ENCODE measurements at places on chromosomes 12 and 14.

DNA sequence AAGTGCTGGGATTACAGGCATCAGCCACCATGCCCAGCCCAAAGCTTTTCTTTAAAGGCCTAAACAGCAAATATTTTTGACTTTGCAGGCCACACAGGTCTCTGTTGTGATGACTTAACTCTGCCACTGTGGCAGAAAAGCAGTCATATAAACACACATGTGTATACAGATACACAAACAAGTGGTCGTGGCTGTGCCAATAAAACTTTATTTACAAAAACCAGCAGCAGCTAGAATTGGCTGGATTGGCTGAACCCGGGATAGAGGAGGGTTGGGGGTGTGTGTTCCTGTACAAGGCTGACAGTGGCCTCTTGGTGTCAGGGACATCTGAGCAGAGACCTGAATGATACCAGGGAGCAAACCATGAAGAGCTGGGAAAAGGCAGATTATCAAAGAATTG is 95.6 kb downstream of the NCOR2 start:
- no peak for DNase-seq

DNA sequence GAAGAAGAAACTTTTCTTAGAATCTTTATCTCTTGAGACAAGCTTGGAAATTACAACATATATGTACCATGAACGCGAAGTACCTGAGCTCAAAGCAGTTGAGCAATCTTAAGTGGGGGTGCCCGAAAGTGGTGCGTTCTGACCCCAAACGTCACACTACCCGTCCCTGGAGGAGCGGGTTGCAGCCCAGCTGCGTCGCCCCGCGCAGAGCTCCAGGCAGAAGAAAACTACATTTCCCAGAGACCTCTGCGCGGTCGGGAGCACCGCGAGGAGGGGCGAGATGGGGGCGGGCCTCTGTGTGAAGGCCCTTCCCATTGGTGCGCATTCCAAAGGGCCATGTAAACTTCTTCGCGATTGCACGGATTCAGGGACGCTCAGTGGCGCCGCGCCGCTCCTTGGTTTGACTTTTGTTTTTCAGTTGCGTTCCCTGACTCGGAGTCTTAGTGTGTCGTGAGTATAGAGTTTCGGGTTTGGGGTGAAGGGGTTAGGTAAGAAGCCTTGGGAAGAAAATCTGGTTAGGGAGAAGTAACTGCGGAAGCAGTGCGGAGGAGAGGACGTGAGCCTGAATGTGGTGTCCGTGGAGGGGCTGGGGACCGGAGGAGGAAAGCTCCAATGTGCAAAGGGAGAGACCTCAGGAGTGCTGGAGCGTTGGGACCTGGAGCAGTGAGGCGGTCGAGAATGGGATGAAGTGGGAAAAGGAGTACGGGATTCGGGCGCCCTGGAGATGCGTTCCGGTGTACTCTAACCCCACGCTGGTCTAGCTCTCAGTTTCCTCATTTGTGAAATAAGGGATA is at the start of gene CCDC77:
Gene CCDC77, plus strand, starts transcription at position 410 of the 794 bp plus-strand sequence. CDS start 7,740 bp downstream, outside the sequence.
- DNase-seq = peak; percentile 98

GRCh38 chr12:104971306-104971705 is 13.2 kb upstream of the SLC41A2 start:
- DNase-seq = peak; percentile 51

DNA sequence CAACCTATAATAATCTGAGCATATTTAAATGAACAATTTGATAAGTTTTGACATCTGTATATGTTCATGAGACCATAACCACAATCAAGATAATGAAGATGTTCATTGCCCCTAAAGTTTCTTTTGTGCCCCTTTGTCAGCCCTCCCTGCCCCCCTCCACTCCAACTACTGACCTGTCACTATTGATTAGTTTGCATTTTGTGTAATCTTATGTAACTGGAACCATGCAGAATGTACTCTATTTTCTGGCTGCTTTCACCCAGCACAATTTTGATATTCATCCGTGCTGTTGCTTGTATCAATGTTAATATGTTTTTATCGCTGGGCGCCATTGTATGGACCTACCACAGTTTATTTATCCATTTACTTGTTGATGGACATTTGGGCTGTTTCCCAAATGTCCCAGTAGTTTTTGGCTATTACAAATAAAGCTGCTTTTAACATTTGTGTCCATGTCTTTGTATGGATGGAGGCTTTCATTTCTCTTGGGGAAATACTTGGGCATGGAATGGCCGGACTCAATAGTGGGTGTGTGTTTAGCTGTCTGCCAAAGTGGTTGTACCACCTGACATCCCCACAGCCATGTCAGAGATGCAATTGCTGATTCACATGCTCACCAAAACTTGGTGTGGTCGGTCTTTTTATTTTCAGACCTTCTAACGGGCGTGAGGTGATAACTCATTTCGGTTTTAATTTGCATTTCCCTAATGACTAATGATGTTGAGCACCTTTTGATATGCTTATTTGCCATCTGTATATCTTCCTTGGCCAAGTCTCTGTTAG is 38.9 kb downstream of the EML1 start:
- DNase-seq = no peak

GRCh38 chr12:118052324-118053070 is 8.5 kb downstream of the WSB2 start:
- peak; percentile 96 for DNase-seq

GRCh38 chr14:104567957-104568225 is 11.7 kb upstream of the C14orf180 start:
- no peak for DNase-seq

GRCh38 chr12:78886719-78887407 is 22.3 kb downstream of the SYT1 start:
- peak; percentile 71 for DNase-seq

DNA sequence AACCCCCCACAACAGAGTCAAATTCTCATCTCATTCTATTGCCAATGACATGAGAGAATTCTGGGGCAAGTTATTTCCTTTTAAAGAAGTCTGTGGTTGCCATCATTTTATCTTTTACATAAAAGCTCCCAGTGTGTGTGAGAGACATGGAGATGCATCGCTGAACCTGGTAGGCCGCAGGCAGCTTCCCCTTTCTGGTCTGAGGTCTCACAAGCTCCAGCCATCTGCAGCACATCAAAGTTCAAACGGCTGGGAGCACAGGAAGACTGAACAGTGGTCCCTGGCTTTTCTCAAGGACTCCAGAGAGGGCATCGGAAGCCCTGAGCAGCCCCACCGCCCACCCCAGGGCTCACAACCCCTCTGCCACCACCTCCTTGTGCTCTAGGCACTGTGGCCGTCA is 141.7 kb downstream of the RIMBP2 start:
- DNase-seq = no peak

DNA sequence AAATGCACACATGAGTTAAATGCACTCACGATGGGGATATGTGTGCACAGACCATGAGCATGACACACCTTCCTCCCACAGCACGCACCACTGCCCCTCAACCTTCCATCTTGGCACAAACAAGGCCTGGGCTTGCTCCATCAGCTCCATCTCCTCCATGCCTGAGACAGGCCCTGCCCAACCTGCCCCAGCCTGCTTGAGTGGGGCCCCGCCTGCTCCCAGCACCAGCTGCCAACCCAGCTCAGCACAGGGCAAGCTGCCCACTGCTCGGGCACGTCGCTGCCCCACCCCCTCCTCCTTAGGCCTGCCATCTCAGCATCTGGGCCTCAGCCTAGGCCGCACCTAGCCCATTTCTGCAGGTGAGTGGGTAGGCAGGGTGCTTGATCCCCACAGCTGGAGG is 27.6 kb upstream of the KRT78 start:
- DNase-seq = no peak

- no peak for DNase-seq
These were observed 67.1 kb downstream of the PPFIA2 start for GRCh38 chr12:81692008-81692407.

GRCh38 chr12:58920102-58920960 is at the start of gene LRIG3:
Gene LRIG3 (minus strand): TSS chr12:58920504. CDS start chr12:58920235, 269 bp downstream.
- peak; percentile 98 for DNase-seq

- no peak for DNase-seq
These were observed 569.9 kb upstream of the MGAT4C start for GRCh38 chr12:86826051-86826450.

GRCh38 chr14:27587103-27587502 is 989.3 kb upstream of the NOVA1 start:
- DNase-seq = no peak
